ENCODE measurements at places on chromosomes 11 and 22.

GRCh38 chr22:39511226-39511625 lies 9.1 kb upstream of the ATF4 start:
- no peak for DNase-seq

- DNase-seq: no peak
These were observed 4.0 kb downstream of the SSRP1 start for GRCh38 chr11:57331720-57332119.

- no peak for DNase-seq
These were observed 526 bp upstream of the PNPLA5 start for GRCh38 chr22:43892183-43892894.

DNA sequence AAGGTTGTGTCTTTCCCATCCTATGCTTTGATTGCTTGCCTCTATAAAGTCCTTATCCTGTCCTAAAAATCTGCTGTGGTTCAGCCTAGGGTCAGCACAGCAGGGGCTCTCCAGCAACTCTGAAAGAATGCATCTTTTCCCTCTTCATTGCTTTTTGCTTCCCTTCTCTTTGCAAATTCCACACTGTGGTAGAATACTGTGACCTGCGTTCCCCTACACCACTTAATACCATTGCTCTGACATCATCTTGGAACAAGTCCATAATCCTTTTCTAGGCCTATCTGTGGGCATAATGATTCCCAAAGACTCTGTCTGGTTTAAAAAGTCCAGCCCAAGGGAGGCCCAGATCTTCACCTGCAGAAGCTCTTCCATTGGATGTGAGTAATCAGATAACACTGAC lies 177.7 kb downstream of the NAV2 start:
- no peak for DNase-seq

DNA sequence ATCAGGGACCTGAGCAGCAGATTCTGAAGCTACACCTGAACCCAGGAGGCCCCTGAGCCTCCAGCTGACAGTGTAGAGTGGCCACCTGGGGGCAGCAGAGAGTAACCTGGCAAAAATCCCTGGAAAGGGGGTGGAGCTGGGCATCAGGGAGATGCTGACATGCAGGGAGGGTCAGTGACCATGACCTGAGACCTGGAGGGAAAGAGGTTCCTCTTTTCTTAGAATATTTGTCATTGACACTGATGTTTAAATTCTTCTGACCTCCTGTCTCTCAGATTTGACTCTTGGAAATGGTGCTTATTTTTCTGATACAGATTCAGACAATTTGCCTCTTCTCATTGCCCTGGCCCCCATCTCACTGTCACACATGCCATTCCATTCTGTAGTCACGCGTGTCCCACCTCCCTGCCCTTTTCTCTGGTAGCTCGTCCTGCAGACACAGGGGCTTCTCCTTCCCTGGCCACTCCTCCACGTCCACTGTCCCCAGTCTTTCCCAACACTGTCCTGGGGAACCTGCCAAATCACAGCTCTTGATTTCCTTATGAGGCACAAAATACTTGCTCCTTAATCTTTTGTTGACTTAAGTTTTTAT lies 117.2 kb upstream of the IGLL5 start:
- DNase-seq: no peak

GRCh38 chr11:82465481-82465880 lies 268.2 kb downstream of the FAM181B start:
- DNase-seq: no peak

DNA sequence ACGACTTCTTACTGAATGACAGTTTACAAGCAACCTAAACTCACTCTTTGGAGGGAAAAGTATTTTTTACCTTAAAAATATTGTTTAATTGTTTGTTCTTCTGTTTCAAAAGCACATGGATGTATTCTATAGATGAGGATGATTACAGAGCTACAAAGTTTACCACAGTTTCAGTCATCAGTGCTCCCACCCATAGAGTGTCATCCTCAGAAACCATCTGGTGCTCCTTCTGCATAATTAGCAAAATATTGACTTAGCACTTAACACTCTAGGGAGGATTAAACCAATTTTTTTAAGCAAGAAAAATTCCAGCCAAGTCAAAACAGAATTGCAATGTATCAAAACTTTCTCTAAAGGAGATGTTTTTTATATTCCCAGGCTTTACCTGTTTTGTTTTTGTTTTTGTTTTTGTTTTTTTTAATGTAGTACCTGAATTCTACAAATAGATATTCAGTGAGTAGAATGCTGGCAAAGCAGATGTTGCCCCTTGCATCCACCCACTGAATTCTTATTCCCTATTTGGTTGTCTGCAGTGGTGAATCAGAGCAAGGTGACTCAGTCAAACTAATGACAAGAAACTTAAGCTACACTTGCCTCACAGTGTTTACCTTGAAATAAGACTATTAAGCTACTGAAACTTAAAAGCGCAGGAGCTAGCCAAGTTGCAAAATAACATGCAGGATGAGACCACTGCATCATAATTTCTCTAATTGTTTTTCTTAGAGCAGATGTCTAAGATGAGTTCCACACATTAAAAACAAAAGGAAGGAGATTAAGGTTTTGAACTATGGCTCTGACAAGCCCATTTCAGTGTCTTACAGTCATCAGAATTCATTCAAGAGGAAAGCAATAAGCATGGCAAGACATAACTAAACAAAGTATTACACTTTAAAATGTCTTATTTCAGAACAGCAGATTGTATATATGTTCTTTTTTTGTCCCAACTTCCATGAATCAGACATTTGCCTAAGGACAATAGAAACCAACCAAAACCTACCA lies 155.1 kb upstream of the SOX6 start:
- no peak for DNase-seq

GRCh38 chr11:73275381-73275750 lies 3.2 kb downstream of the P2RY6 start:
- no peak for DNase-seq

DNA sequence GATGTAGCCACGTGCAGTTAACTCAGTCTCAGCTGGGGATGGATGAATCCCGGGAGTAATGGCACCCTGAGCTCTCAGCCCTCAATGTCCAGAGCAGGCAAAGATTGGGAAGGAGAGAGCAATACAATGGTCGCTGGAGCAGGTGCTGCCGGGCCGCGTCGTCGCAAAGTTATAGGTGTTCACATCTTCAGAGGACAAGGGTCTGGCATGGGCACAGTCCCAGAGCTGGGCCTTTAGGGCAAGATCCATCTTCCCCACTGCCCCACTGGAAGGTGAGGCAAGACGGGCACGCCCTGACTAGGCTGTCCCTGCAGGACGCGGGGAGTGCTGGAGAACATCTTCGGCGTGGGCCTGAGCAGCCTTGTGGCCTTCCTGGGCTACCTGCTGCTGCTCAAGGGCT lies 7.6 kb downstream of the PCNX3 start:
- no peak for DNase-seq

- no peak for DNase-seq
These were observed 62.2 kb upstream of the FDX1 start for GRCh38 chr11:110367571-110367970.

DNA sequence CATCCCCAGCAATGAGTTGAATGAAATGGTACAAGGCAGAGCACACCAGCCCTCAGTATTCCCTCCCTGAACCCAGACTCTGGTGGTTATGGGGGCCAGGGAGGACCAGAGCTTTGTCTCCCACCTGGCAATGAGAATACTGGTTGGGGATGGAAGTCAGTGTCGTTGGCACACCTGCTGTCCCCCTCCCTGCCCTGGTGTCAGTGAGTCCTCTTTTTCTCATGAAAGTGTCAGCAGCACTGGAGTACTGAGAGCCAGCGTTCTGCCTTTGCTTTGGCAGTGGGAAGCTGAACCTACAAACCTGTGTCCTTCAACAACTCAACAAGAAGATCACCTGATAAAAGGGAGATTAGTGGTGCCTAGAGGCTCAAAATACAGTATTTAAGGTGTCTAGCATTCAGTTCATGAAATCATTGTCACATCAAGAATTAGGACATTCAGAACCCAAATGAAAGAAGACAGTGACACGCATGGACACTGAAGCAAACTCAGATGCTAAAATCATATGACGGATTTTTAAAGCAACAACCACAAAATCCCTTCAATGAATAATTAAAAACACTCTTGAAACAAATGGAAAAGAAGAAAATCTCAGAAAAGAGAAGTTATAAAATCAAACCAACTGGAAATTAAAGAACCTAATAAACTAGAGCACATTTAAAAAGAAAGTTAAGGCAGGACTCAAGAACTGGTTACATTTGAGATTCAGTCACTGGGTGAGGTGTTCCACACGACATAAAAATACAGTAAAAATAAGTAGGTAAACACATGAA lies 77.5 kb upstream of the VPREB1 start:
- DNase-seq: no peak

DNA sequence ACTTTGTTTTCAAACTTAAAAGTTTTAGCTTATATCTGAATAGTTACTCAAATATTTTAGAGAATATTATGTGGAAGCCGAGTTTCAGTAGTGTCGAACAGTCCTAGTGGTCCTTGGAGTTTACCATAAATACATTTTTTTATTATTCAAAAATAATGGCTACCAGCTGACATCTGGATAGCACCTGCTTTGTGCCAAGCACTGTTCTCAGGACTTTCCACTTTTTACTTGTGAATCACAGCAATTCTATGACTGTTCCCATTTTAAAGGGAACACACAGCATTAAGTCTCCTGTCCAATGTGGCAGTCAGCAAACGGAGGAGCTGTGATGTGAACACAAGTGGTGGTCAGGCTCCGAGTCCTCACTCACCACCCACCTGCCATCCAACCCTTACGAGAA lies 4.0 kb upstream of the SCGB2A1 start:
- DNase-seq: no peak

DNA sequence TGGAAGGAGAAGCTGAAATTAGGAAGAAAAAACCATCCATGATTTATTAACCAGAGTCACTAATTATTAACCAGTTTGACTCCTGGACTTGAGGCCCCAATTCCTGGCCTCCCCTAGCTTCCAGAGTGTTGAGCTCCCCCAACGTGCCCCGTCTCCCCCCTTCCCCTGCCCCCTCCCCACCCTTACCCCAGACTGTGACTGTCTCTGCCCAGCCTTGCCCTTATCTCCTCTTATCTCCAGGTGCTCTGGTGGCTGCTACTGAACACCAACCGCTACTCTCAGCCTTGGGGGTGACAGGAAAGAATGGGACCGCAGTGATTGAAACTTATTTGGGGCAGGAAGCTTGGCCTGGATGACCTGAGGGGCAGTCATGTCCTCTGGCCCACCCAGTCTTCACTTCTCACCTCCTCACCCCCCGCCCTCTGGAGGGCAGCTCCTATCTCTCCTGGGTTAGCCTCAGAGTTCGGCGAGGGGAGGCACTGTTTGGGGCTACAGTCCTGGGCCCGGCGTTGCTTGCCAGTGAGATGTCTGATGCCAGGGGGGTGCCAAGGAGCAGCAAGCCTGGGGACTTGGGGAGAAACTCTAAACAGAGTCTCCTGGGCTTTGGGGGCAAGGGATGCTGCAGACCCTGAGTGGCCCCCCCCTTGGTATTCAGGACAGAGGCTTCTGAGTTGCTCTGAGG lies 15.5 kb downstream of the NECTIN1 start:
- DNase-seq: no peak

GRCh38 chr11:57512646-57513451 lies 2.7 kb downstream of the SLC43A1 start:
- no peak for DNase-seq

DNA sequence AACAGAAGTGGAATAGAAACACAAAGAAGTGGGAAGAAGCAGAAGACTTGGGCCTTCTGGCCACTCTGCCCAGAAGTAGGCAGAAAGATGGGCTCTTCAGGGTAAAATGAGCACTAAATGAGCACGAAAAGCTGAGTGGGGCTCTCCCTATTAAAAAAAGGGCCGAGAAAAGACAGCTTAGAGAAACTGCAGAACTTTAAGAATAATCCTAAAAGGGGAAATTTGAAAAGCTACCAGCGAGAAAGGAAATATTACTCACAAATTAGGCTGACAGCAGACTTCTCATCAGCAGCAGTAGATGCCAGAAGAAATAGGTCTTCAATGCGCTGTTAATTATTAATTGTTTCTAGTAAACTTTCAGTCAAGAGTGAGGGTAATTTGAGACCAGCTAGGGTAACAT lies 78.2 kb downstream of the UVRAG start:
- DNase-seq: no peak

DNA sequence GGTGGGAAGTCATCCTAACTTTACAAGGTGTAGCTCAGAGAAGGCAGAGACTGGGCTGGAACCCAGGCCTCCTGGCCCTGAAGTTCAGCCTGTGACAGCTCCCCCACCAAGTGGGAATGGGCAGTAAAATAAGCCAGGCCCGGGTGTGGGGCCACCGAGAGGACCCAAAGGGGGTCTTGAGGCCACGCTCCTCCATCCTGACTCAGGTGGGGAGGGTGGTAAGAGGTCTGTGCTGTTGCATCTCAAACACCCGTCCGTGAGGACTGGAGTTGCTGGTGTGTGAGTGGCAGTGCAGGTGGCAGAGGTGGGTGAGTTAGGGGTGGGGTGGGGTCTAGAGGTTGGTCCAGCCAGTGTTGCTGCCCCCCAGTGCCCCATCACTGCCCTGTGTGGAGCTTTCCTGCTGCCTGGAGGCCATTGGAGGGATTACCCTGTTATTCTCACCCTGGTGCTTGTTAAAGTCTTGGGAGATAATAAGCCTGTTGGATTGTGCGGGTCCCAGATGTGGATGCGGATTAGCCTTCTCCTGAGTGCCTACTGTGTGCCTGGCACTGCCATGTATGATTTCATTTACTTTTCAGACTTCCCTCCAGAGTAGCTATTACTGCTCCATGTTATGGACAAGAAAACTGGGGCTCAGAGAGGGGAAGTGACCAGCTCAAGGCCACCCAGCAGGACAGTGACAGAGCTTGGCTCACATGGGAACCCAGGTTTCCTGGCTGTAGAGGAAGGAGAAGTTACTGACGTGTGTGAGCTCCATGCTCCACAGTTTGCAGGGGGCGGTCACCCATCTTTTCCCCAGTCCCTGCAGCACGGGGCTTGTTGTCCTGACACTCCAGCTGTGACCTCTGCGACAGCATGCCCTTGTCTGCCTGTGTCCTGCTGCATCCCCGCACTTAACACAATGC lies 12.9 kb downstream of the SERPINH1 start:
- no peak for DNase-seq

DNA sequence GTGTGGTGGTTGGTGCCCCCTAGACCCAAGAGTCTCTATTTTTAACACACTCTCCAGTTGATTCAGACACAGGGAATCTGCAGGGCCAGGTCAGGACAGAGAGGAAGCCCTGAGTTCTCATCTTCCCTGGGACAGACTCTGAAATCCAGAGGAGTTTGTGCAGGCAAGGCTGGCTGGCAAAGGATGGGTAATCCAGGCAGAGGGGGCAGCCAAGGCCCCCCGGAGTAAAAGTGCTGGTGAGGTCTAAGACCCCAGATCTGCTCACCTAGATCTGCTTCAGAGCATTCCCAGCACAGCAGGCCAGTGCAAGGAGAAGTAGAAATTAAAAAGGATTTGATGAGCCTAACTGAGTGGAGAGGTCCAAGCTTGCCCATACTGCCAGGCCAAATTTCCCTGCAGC lies 40.6 kb upstream of the MN1 start:
- no peak for DNase-seq
